Breast epithelium (tissue), 4 donors: ENCODE measurements at places on chromosomes 7 and 10. TPM values are rescaled to one million over a fixed set of nuclear protein-coding genes. Genes with fewer than 3 reads are reported as not detected.

DNA sequence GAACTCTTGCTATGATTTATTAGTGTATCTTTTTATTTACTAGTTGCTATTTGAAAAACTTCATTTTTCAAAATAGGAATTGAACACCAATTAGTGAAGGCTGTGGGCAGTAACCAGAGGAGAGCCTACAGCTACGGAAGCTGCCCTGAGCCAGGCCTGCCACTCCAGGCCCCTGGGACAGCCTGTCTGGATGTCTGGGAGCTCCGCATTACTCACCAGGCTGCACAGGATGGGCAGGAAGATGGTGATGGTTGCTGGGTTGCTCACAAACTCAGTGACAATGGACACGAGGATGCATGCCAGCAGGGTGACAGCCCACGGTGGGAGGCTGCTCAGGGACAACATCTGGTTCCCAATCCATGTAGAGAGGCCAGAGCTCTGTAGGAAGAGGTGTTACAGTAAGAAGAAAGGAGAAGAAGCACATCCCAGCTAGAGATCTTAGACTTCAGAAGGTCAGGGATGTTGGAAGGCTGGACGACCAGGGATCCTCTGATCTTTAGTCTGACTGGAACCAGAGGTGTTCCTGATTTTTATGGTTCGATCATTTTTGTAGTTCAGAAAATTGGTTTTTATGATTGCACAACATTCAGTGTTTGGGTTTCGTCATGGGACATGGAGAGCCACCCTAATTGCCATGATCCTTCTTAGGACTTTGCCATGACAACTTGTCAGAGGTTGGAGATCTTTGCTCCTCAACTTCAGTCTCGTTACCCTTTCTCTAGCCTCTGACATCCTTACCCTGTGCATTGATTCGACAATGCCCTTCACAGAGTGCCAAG, 23.2 kb downstream of the STMP1 start:
- H3K27ac ChIP-seq = no peak overlapping the region
- DNase-seq = no peak
- no peaks in the 10 kb centered on the region for H3K4me1 ChIP-seq
- H3K27me3 ChIP-seq = no peaks in the 10 kb centered on the region
- H3K4me3 ChIP-seq = no peak overlapping the region
- H3K36me3 ChIP-seq = no peaks in the 10 kb centered on the region

DNA sequence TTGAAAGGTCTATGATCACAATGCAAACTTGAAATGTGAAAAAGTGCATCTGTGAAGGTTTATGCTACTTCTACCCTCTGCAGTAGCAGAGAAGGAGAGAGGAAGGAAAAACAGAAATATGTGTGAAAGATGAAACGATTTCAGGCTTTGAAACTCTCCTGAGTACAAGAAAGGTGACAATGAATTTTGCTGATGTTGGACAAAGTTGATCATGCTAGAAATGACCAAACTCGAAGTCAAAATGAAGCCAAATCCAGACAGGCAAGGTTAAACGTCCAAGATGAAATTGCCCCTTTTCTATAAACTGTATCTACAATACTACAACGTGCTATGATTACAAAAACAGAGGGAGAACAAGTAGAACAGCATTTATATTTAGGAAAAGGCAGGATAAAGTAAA, 67.0 kb upstream of the C7orf33 start:
- DNase-seq = no peak
- no peaks in the 10 kb centered on the region for H3K4me1 ChIP-seq
- H3K27me3 ChIP-seq = no peaks in the 10 kb centered on the region
- H3K36me3 ChIP-seq = no peaks in the 10 kb centered on the region
- H3K4me3 ChIP-seq = no peak overlapping the region
- no peak overlapping the region for H3K27ac ChIP-seq

GRCh38 chr7:50727072-50727471, 55.6 kb downstream of the GRB10 start:
- H3K4me1 ChIP-seq = no peaks in the 10 kb centered on the region
- H3K27ac ChIP-seq = no peak overlapping the region
- H3K36me3 ChIP-seq = no peaks in the 10 kb centered on the region
- no peaks in the 10 kb centered on the region for H3K27me3 ChIP-seq
- DNase-seq = no peak
- no peak overlapping the region for H3K4me3 ChIP-seq

DNA sequence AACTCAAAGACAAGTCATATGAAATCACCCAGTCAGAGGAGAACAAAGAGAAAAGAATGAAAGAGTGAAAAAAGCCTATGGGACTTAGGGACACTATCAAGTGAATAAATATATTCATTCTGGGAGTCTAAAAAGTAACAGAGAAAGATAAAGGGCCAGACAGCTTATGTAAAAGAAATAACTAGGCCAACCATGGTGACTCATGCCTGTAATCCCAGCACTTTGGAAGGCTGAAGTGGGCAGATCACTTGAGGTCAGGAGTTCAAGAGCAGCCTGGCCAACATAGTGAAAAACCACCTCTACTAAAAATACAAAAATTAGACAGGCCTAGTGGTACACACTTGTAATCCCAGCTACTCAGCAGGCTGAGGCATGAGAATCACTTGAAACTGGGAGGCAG, 154.7 kb upstream of the TMEM106B start:
- no peak for DNase-seq
- no peak overlapping the region for H3K4me3 ChIP-seq
- no peaks in the 10 kb centered on the region for H3K36me3 ChIP-seq
- no peak overlapping the region for H3K27ac ChIP-seq
- no peaks in the 10 kb centered on the region for H3K27me3 ChIP-seq
- no peaks in the 10 kb centered on the region for H3K4me1 ChIP-seq

DNA sequence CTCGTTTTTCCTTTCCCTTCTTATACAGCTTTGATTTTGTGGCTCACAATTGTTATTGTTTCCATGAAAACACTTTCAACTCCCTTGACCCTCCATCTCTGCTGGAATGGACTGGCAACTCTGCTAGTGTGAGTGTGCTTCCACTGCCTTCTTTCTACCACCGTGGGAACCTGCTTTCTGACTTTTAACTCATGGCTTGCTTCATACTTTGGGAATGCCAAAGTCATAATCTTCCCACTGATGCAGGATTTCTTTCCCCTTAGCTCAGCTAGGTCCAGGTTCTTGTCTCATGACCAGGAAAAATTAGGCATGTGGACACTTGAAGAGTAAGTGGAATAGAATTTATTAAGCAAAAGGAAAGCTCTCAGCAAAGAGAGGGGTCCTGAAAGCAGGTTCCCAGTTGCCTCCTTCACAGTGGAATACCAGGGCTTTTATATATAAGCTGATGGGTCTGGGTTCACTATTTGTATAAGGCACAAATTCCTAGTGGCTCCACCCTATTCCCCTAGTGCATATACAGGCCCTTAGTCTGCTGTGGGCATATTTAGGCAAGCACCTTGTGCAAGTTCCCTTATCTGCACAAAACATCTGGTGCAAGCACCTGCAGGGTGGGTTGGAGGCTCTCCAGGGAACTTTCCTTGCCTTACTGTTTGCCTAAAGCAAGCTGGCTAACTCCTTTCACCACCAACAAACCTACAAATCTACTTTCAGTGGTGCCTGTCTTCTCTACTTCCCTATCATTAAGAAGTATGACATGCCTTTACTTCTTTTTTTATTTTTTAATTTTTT, 119.5 kb downstream of the CFAP58 start:
- no peaks in the 10 kb centered on the region for H3K4me1 ChIP-seq
- H3K27me3 ChIP-seq = no peaks in the 10 kb centered on the region
- H3K4me3 ChIP-seq = no peak overlapping the region
- no peak overlapping the region for H3K27ac ChIP-seq
- DNase-seq = no peak

DNA sequence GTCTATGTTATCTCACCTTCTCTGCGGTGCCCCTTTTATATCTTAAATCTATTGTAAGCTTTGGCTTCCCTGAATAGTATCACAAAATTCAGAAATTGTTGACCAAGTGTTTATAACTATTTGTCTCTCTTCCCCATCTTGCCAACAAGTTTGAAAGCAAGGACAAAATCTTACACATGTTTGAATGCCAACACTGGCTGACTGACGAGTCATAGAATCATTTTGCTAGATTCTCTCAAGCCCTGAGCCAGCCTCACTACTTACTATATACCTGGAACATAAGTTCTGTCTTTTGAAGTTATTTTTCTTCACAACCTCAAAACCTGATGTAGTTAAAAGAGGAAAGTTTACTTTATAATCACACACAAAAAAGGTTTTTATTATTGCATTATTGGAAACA, 700.7 kb downstream of the PHTF2 start:
- no peaks in the 10 kb centered on the region for H3K4me1 ChIP-seq
- no peaks in the 10 kb centered on the region for H3K27me3 ChIP-seq
- no peak overlapping the region for H3K27ac ChIP-seq

Gene PSD
- total RNA-seq = 0.96 TPM
